Right lung (tissue), 10 donors: ENCODE measurements at places on chromosomes 11 and 22. TPM values are rescaled to one million over a fixed set of nuclear protein-coding genes. Genes with fewer than 3 reads are reported as not detected.

Gene TMEM225
- polyA plus RNA-seq: not detected

Gene ATF4
- 329 TPM for polyA plus RNA-seq

Gene DNAJB7
- 0.93 TPM for polyA plus RNA-seq

Gene SAA4
- polyA plus RNA-seq: not detected

Gene OR52A1
- polyA plus RNA-seq: not detected

Gene CDHR5
- 0.20 TPM for polyA plus RNA-seq

Gene OR51E2
- 0.14 TPM for polyA plus RNA-seq

Gene MS4A6E
- polyA plus RNA-seq: not detected

Gene KCNE3
- 8.0 TPM for polyA plus RNA-seq

Gene ZFTA
- polyA plus RNA-seq: 31.4 TPM

Gene ALDH3B2
- polyA plus RNA-seq: 1.1 TPM

Gene TSPAN32
- 4.9 TPM for polyA plus RNA-seq

Gene EIF3F
- polyA plus RNA-seq: 324 TPM

Gene OR51D1
- polyA plus RNA-seq: not detected

Gene COX8A
- 158 TPM for polyA plus RNA-seq

Gene RASD2
- polyA plus RNA-seq: 0.14 TPM

Gene RAB36
- 9.6 TPM for polyA plus RNA-seq

Gene SYT13
- polyA plus RNA-seq: 4.5 TPM

Gene MARK2
- polyA plus RNA-seq: 27.0 TPM

Gene MRGPRF
- polyA plus RNA-seq: 3.1 TPM

Gene PTGDR2
- 0.14 TPM for polyA plus RNA-seq

Gene GSTT2B
- polyA plus RNA-seq: 13.2 TPM

Gene WNT7B
- 11.4 TPM for polyA plus RNA-seq

Gene ELF5
- 28.4 TPM for polyA plus RNA-seq

Gene ACRV1
- polyA plus RNA-seq: 0.73 TPM

Gene HEPN1
- polyA plus RNA-seq: not detected

Gene HBE1
- 50.3 TPM for polyA plus RNA-seq

Gene CARD18
- polyA plus RNA-seq: not detected

Gene IGLL1
- 1.6 TPM for polyA plus RNA-seq

Gene CTSC
- polyA plus RNA-seq: 173 TPM

Gene VWCE
- polyA plus RNA-seq: 1.8 TPM

Gene LRRC56
- 4.0 TPM for polyA plus RNA-seq

Gene SLC22A25
- 0.17 TPM for polyA plus RNA-seq

Gene OR5B21
- polyA plus RNA-seq: not detected

Gene MRPL11
- polyA plus RNA-seq: 73.0 TPM

Gene CCDC117
- 37.7 TPM for polyA plus RNA-seq

Gene POU2AF3
- 18.8 TPM for polyA plus RNA-seq

Gene XKR3
- not detected for polyA plus RNA-seq

Gene MPZL3
- 9.2 TPM for polyA plus RNA-seq

Gene SEC14L6
- polyA plus RNA-seq: 2.4 TPM

Gene BLID
- not detected for polyA plus RNA-seq

Gene MRPL21
- polyA plus RNA-seq: 70.8 TPM

Gene ARHGAP20
- polyA plus RNA-seq: 50.7 TPM

Gene EWSR1
- 340 TPM for polyA plus RNA-seq

Gene FZD4
- 25.6 TPM for polyA plus RNA-seq

Gene MFRP
- not detected for polyA plus RNA-seq

Gene KDELR3
- polyA plus RNA-seq: 7.9 TPM

Gene EIF4ENIF1
- 45.6 TPM for polyA plus RNA-seq

Gene KRTAP5-8
- not detected for polyA plus RNA-seq

Gene LMNTD2
- polyA plus RNA-seq: 2.8 TPM

Gene RFPL3
- polyA plus RNA-seq: not detected

Gene ELFN2
- polyA plus RNA-seq: 1.9 TPM

Gene YPEL1
- 20.1 TPM for polyA plus RNA-seq
